SW 1271 (cell line): ENCODE measurements at places on chromosomes 16 and 17.

DNA sequence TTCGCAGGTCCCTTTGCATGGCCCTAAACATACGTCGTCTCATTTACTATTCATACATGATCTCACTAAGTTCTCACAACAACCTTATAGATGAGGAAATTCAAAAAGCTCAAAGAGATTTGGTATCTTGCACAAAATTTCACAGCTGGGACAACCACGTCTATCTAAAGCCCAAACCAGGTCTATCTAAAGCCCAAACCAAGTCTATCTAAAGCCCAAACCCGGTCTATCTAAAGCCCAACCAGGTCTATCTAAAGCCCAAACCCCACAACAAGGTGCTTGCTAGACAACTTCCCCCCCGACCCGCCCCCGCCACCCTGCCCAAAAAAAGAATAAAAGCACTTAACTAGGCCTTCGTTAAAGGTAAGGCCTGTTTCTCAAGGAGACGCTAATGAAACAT, 174.9 kb downstream of the VPS53 start:
- no peak for DNase-seq

- DNase-seq, result no peak
These were observed 51.2 kb downstream of the PGS1 start for GRCh38 chr17:78429618-78429995.

DNA sequence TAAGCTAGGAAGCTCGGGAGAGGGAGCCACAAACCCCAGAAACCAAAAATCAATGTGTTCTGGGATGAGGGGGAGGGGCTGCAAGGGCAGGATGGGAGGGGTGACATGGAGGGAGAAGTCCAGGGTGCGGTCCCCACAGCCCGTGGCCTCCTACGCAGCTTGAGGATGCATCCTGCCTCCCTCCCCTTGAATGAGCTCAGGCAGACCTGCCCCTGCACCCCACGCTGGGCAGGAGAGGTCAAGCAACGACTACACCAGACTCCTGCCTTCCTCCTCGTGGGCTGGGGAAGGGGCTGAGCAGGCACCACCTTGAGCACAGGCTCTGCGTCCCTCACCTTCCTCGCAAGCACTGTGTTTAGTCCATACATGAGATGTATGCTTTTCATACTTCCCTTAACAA, 3.9 kb downstream of the ANKRD13B start:
- no peak for DNase-seq

DNA sequence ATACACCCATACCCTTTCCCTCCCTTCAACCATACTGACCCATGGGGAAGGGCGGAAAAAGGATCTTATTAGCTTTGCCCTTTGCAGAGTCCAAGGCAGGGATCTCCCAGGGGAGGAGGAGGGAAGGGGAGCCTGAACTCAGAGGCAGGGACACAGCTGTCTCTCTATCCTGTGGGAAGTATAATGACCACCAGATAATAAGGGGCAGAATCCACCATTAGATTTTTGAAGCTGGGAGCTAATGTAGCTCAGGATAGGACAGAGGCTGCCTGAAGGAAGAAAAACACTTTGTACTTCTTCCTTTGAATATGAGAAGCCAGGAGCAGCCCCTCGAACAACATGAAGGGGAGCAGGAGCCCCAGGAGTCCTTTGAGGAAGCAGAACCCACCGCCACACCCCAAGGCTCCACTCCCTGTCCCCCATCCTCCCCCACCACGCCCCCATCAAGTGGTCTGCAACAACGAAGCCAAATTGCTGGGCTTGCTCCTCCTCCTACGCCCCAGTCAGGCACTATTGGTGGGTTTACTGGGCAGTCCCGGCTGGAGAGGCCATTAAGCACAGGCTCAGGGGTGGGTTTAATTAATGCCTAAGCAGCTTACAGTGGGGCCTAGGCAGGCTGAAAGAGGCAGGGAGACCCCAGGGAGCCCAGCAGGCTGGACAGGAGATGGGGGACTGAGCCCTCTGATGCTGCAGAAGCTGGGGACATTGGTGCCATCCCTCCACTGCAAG, 5.3 kb downstream of the MPP2 start:
- no peak for DNase-seq

- no peak for DNase-seq
These were observed 2.3 kb upstream of the DCXR start for GRCh38 chr17:82039695-82040299.

- DNase-seq, result no peak
These were observed 249.0 kb upstream of the SALL1 start for GRCh38 chr16:51399908-51400670.

DNA sequence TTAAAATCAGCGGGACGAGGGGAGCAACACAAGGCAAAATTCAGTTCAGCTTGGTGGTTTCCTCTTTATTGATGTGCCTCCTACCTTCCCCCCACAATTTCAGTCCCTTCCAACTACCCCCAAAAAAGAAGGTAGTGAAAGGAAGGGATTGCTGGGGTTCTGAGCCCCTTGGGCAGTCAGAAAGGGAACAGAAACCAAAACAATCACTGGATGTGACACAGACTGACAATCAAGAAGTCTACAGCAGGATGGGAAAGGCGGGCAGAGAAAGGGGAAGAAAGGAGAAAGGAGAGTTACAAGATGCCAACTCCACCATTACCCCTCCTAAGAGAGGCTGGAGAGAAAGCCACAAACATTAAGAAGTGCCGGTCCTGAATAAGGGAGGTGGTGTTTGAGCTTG, 1.1 kb upstream of the PHF23 start:
- DNase-seq, result no peak

- DNase-seq, result no peak
These were observed 36.7 kb downstream of the GRIN2C start for GRCh38 chr17:74822939-74823367.

- no peak for DNase-seq
These were observed 115.6 kb upstream of the CDH5 start for GRCh38 chr16:66250686-66251431.

GRCh38 chr16:23827057-23827456, 8.7 kb upstream of the PRKCB start:
- DNase-seq, result no peak

- DNase-seq, result no peak
These were observed 1.4 kb downstream of the CUEDC1 start for GRCh38 chr17:57953705-57954396.
